Fibroblast of skin of back (primary cell): ENCODE measurements at places on chromosomes 2 and 18.
A peak's percentile ranks its signal among the peaks of the same experiment; 100 is the strongest.

GRCh38 chr2:214076527-214076926 is 334.3 kb upstream of the VWC2L start:
- peak; percentile 64 for DNase-seq

GRCh38 chr2:167908786-167909185 is 338.6 kb downstream of the STK39 start:
- no peak for DNase-seq

DNA sequence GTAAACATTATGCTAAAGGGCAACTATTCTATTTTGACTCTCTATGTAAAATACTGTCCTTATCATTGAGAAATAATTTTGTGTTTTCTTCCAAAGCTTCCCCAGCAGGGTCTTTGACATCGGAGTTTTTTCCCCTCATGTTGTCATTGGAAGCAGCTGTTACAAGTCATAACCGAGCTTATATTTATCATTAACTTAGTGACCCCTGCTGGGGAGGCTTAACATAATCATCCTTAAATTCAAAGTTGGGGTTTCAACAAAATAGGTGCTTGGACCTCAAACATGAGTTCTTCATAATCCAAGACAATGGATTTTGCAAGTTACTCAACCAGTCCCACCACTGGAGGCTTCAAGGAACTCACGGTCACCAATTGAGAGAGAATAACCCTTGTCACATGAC is 330.9 kb downstream of the DCC start:
- peak; percentile 53 for DNase-seq

GRCh38 chr2:143397884-143398614 is 268.8 kb downstream of the ARHGAP15 start:
- peak; percentile 36 for DNase-seq

- DNase-seq, result no peak
Observed at GRCh38 chr2:136137982-136138381, 20.0 kb upstream of the CXCR4 start.

- no peak for DNase-seq
Observed at GRCh38 chr2:218362606-218363005, 5.9 kb downstream of the CATIP start.

DNA sequence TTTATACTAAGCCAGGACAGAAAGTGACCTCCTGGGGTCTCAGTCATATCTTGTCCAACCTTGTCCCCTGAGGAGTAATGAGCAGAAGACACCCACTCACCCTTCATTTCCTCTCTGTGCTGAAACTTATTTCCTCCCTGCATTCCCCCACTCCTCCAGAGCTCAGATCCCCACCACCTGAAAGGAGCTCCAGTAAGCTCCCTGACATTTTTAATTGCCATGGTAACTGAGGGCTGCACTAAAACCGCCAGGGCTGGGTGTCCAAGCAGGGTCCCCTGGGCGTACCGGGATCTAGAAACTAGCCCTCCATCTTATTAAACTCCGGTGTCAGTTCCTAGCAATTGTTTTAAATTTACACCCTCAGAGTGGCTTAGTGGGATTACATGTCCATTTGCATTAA is 393.3 kb upstream of the HNRNPA3 start:
- no peak for DNase-seq

GRCh38 chr2:132473174-132473883 is 56.7 kb downstream of the GPR39 start:
- no peak for DNase-seq

GRCh38 chr2:160006475-160006874 is 55.9 kb downstream of the PLA2R1 start:
- DNase-seq, result peak; percentile 12

- DNase-seq, result peak; percentile 35
Observed at GRCh38 chr2:74457549-74458131, 598 bp upstream of the WBP1 start.

DNA sequence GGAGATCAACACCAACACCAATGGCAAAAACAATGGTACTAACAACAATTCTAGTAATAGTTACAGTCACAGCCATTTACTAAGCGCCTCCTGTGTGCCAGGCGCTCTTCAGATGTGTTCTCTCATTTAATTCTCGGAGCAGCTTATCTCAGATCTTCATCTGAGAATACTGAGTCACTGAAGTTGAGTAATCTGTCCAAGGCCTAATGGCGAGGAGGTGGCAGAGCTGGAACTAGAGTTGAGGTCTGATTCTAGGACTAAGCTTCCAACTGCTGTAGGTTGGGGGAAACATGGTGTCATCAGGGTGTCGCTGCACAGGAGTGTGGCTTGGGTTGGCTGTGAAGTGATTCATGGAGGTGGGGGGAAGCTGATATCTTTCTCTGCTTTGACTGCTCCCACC is 156.1 kb downstream of the DYSF start:
- peak; percentile 19 for DNase-seq

- peak; percentile 45 for DNase-seq
Observed at GRCh38 chr18:59509481-59510442, 150.7 kb upstream of the LMAN1 start.

- no peak for DNase-seq
Observed at GRCh38 chr2:109458512-109458911, 155.3 kb downstream of the SEPTIN10 start.

- DNase-seq, result no peak
Observed at GRCh38 chr2:98522854-98523253, 78.2 kb downstream of the INPP4A start.

- DNase-seq, result no peak
Observed at GRCh38 chr18:79587779-79588635, 91.6 kb upstream of the CTDP1 start.

DNA sequence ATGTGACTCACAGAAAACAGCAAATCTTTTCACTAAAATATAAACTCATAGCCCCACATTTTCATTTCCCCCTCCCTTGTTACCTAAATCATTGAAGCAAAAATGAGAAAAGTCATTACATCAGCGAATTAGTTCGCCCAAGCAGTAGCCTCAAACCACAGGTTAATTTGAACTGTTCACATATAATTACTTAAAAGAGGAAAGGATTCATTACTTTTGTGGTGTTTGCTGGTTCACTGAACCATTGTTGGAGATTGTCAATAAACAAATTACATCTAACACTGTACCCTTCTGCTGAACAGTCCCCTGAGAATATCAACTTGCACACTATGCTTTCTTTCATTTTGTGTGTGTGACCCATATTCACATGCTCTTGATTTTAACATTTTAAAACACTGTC is 238.7 kb downstream of the ERBB4 start:
- DNase-seq, result no peak

- DNase-seq, result no peak
Observed at GRCh38 chr2:4219571-4219970, 516.2 kb downstream of the DCDC2C start.

GRCh38 chr2:180618570-180618969 is 361.8 kb upstream of the UBE2E3 start:
- peak; percentile 33 for DNase-seq

DNA sequence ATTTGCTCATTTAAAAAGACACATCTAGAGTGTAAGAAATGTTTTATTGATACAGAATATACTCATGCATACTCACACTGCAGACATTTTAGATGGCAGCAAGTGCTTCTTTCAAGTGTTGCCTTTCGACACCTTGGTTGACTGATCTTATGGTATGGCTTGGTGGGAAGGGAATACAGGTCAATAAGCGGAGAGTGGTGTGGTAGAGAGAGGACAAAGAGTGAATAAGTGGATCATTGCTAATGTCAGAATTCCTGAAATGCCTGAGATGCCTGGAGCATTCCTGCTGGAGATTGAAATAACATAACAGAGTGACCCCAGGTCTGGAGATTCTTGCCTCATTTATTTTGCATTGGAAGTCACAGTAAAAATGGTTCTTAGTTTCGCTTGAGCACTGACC is 76.7 kb downstream of the RND3 start:
- peak; percentile 85 for DNase-seq

DNA sequence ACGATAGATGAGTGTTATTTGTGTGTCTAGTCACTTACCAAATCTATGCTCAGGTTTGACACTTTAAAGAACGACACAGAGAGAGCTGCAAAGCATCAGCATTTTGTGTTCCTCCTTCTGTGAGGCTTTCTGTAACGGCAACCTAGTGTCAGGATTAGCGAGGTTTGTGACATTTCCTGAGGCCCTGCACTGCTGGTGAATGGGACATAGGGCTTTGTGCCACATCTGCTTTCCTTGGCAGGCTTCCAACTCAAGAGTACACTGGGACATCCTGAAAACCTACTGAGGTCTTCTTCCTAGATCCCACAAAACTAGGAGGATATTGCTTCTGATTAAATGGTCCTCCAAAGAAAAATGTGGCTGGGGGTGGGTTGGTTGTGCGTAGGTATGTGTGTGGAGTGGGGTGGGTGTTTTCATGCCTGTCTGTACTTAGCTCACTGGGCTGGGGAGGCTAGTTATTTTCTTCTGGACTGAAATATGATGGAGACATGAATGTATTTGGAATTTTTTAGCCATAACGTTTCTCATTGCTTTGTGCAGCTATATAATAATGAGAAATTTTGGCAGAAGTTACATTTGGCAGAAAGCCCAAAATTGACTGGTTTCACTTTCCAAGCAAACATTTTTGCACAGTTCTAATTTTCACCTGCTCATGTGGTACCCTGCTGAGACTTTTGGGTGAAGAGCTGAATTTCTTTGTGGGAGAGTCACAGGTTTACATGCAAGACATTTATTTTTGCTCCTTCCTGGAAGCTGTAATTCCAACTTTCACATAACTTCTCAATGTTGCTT is 308.4 kb downstream of the XIRP2 start:
- peak; percentile 50 for DNase-seq

DNA sequence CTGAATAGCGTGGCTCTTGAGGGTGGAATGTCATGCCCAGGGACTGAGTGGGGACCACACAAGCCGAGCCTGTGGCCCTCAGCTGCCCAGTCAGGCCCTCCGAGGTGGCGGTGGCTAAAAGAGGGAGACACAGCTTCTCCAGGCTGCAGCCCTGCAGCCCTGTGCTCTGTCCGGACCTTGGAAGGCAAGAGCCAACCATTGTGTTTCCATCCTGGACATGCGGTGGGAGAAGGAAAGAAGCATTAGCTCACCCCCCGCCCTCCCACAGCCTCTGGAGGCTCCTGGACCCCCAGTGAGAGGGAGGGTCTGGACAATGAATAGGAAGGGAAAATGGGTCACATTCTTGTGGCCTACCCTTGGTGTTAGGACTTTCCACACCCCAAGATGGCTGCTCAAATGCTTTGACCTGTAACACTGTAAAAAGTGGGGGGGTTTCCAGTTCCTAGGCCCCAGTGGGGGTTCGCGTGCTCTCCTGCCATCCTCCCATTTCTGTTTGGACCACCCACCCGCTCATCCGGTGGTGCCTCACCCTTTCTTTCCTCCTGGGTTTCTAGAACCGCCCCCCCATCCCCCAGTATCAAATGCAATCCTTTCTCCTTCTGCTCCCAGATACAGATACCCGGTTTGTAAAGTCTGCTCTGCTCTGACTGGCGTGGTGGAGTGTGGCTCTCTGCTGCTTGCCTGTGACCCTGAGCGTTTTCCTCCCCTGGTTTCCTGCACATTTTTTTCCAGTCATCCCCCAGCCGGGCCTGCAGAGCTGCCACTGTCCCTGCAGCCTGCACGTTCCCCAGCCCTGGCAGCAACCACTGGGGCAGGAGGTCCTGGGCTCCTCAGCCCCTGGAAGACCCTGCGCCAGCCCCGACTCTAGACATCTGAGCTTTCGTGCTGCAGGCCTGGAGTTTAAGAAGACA is 36.3 kb upstream of the SMAD7 start:
- no peak for DNase-seq

- no peak for DNase-seq
Observed at GRCh38 chr18:57644540-57644939, 22.9 kb upstream of the NARS1 start.

DNA sequence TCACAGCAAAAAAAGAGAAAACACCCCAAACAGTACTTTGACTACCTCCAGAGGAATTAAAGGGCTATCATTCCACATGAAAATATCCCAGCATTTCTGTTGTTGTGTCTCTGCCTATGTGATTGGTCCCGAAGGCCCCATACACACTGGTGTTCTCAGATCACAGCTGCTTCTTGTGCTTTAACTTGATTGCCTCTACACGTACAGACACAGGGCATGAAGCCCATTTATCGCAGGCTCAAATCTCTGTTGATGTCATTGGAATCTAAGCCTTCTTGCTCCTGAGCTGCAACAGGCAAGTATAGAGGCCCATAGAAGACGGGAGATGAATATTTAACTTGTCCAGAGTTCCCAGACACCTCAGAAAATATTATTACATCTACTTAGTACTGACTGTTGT is 405.2 kb downstream of the NCKAP5 start:
- DNase-seq, result no peak

- no peak for DNase-seq
Observed at GRCh38 chr18:31624892-31625640, 33.4 kb downstream of the TTR start.

DNA sequence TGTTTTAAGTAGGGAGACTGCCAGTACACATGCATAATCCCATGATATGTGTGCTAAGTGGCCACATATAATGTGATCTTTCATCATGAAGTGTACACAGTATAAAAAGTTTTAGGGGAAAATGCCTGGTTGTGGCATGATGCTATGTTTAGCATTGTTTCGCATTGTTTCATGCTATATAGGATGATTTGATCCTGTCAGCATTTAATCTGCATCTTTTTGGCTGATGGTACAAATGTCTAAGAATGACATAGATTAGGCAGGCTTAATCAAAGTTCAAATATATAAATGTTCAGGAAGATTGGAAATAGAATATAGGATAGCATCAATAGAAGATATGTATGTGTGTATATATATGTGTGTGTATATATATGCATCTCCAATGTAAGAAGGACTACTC is 83.6 kb downstream of the MYO3B start:
- no peak for DNase-seq

- peak; percentile 100 for DNase-seq
Observed at GRCh38 chr2:55862673-55863390, 60.8 kb downstream of the EFEMP1 start.

GRCh38 chr2:47299555-47299954 is 103.4 kb upstream of the MSH2 start:
- peak; percentile 73 for DNase-seq

GRCh38 chr2:229419158-229419557 is 148.1 kb upstream of the PID1 start:
- DNase-seq, result no peak

- no peak for DNase-seq
Observed at GRCh38 chr18:25818505-25818904, 271.9 kb downstream of the SS18 start.

DNA sequence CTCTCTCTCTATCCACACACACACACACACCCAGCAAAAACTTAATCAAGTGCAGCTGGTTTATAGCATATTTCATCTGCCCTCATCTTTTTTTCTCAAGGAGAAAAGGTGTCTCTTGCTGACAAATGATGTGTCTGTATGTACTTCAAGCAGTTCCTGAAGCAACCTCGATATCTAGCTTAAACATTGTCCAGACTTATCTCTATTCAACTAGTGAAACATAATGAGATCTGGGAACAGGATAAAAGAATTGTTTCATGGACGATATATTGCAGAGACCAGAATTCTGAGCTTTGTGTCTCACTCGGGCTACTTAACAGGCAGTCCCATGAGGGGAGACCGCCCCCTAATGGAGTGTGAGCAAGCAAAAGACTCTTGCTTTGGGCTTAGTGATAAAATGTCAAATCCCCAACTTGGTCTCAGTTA is 929.2 kb upstream of the SOX11 start:
- peak; percentile 43 for DNase-seq

GRCh38 chr2:114079366-114080004 is 189.6 kb downstream of the ACTR3 start:
- no peak for DNase-seq

GRCh38 chr2:200689115-200689514 is 103.3 kb downstream of the AOX1 start:
- DNase-seq, result no peak

- DNase-seq, result peak; percentile 85
Observed at GRCh38 chr18:44579028-44579702, 101.5 kb upstream of the SETBP1 start.
